Breast epithelium (tissue), 4 donors: ENCODE measurements at places on chromosomes 4 and X. TPM values are rescaled to one million over a fixed set of nuclear protein-coding genes. Genes with fewer than 3 reads are reported as not detected.

YY2 gene
- total RNA-seq = 5.0 TPM

DNA sequence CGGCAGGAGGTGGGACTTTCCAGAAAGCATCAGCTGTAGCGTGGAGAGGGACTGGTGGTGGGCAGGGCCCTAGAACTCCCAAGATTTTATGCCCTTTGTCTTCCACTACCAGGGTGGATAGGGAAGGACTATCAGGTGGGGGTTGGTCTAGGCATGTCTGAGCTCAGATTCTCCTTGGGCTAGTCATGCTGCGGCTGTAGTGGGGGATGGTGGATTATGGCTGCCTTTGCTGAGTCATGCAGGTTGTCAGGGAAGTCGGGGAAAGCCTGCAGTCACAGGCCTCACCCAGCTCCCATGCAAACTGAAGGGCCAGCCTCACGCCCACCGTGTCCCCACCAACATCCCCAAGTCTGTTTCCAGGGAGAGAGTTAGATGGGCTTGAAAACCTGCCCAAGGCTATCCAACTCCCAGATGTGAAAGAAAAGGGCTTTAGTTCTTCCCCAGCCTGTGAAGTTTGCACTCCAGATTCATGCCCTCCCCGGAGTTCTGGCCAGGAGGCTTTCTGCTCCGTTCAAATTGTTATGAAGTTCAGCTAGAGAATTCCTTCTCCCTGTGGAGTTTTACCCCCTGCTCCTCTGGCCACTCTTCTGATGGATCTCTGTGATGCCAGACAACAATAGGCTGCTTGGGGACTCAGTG, 13.4 kb upstream of the MEPE start:
- H3K4me1 ChIP-seq = no peaks in the 10 kb centered on the region
- DNase-seq = no peak
- H3K27ac ChIP-seq = no peak overlapping the region
- H3K4me3 ChIP-seq = no peak overlapping the region
- H3K27me3 ChIP-seq = no peaks in the 10 kb centered on the region

DNA sequence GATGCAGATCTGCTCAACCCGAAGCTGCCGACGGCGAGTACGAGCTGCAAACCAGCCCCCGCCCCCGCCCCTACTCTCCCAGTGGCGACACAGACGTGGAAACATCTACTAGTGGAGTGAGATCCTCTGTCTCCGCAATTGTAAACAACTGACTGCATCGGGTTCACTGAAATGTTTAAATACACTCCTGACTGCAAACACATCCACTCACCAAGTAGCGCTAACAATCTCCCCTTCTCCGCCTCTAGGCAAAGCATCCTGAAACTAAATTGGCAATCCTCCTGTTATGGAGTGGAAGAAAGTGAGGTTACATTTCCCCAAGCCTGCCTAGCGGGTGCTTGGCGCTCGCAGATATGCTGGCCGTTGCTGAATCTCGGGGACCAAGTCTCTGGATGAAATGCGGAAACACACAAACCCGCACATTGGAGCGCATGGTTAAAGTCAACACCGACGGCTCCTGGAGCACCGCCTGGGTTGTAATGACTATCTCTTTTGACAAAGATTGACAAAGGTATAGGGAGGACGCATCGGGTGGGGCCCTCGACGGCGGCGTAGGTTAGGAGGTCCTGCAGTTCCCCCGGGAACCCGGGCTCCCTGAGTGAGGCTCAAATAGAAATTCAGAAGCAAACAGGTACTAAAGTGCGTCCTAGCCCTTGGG, 117.0 kb upstream of the TEX13C start:
- no peaks in the 10 kb centered on the region for H3K36me3 ChIP-seq
- peaks cover 30% of the 10 kb centered on the region for H3K27me3 ChIP-seq
- no peak for DNase-seq
- H3K4me1 ChIP-seq = no peaks in the 10 kb centered on the region
- peak overlapping the region; percentile 50 for H3K4me3 ChIP-seq

GRCh38 chr4:88674979-88675378, 22.6 kb downstream of the NAP1L5 start:
- no peak overlapping the region for H3K27ac ChIP-seq
- no peaks in the 10 kb centered on the region for H3K4me1 ChIP-seq
- H3K4me3 ChIP-seq = no peak overlapping the region
- H3K36me3 ChIP-seq = no peaks in the 10 kb centered on the region
- H3K27me3 ChIP-seq = no peaks in the 10 kb centered on the region

DNA sequence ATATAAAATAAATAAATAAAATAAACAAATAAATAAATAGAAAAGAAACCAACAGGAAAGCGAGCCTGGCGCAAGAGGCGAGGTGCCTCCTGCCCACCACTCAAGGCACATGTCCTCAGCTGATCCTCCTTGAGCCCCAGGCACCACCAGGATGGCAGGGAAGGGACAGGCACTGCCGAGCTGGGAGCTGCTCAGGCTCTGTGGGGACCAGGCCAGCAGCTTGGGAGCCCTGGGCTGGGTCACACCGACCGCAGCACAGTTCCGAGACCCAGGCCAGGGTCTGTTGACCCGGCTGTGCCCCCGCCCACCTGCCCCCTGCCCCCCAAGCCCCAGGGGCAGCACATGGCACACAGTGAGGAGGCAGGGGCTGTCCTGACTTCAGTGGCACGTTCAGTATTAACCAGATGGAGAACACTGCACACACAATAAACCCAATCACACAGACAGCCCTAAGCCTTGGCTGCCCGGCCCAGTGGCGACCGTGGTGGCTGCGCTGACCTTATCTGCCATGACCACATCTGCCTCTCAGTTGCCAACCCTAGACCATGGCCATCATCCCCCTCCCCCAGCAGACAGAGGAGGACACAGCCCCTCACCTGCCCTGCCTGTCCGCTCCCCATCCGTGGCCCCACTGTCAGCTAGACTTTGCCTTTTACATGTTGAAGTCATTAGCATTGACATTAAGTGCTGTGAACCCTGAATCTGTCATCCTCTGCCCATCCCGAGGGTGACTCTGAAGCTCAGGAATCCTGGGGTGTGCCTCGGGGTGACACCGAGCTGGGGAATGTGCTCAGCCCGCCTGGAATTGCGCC, 2.9 kb upstream of the TREX2 start:
- H3K4me3 ChIP-seq = no peak overlapping the region
- no peaks in the 10 kb centered on the region for H3K36me3 ChIP-seq
- DNase-seq = no peak
- peaks cover 8% of the 10 kb centered on the region for H3K27me3 ChIP-seq

- no peak overlapping the region for H3K27ac ChIP-seq
- no peaks in the 10 kb centered on the region for H3K36me3 ChIP-seq
Observed at GRCh38 chr4:71570492-71570891, 213.4 kb downstream of the GC start.

DNA sequence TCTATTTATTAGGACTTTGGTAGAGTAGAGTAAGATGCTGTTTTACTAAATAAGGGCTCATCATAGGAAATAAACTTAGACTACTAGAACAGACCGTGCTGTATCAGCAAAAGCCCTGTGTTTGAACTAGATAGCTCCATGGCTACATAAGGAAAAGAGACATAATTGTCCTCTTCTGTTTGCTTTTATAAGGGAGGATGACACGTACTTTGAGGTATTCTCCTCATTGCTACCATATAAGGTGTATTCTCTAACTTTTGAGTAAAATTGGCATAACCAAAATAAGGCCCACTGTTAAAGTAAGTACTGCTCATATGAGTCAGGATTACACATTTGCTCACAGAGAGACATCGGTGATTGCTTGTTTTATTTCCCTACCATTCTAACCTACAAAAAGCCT, 64.3 kb downstream of the PDLIM5 start:
- no peaks in the 10 kb centered on the region for H3K27me3 ChIP-seq
- no peak for DNase-seq
- H3K27ac ChIP-seq = no peak overlapping the region
- H3K36me3 ChIP-seq = no peaks in the 10 kb centered on the region
- no peaks in the 10 kb centered on the region for H3K4me1 ChIP-seq

GRCh38 chrX:72540318-72540717, 32.3 kb downstream of the HDAC8 start:
- H3K27ac ChIP-seq = no peak overlapping the region
- no peaks in the 10 kb centered on the region for H3K4me1 ChIP-seq
- H3K36me3 ChIP-seq = no peaks in the 10 kb centered on the region
- H3K27me3 ChIP-seq = peaks cover 42% of the 10 kb centered on the region
- no peak for DNase-seq
- H3K4me3 ChIP-seq = no peak overlapping the region

DSPP gene
- under 0.01 TPM for total RNA-seq

MAGED4 gene
- 0.64 TPM for total RNA-seq

NLGN4X gene
- total RNA-seq = 0.64 TPM

GRCh38 chrX:107978707-107979307, 3.4 kb downstream of the TEX13B start:
- DNase-seq = no peak
- no peak overlapping the region for H3K27ac ChIP-seq
- no peaks in the 10 kb centered on the region for H3K4me1 ChIP-seq
- no peak overlapping the region for H3K4me3 ChIP-seq

GRCh38 chrX:590693-591404, 39.7 kb upstream of the SHOX start:
- no peak overlapping the region for H3K4me3 ChIP-seq
- no peaks in the 10 kb centered on the region for H3K27me3 ChIP-seq
- H3K27ac ChIP-seq = no peak overlapping the region
- no peaks in the 10 kb centered on the region for H3K36me3 ChIP-seq

DNA sequence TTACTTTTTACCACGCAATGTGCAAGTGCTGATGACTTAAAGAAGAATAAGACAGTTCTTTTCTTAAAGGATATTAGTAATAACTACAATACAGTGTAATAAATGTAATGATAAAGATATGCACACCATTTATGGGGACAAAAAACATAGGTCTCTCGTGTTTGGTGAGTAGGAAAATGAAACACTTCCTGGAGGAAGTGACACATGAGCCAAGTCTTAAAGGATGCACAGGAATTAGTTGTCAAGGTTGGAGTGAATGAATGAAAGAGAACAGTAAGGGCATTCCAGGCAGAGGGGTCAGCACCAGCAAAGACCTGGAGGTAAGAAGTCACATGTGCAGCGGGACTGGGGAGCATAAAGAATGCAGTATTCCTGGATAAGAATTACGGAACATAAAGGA, 112.7 kb downstream of the SH3RF1 start:
- no peak for DNase-seq
- H3K36me3 ChIP-seq = no peaks in the 10 kb centered on the region
- H3K27ac ChIP-seq = no peak overlapping the region
- no peaks in the 10 kb centered on the region for H3K27me3 ChIP-seq

GPM6B gene
- total RNA-seq = 3.4 TPM

GRCh38 chr4:3128976-3129375, 54.5 kb downstream of the HTT start:
- peaks cover 10% of the 10 kb centered on the region for H3K36me3 ChIP-seq
- no peaks in the 10 kb centered on the region for H3K4me1 ChIP-seq
- no peak overlapping the region for H3K27ac ChIP-seq
- no peak for DNase-seq
- H3K27me3 ChIP-seq = no peaks in the 10 kb centered on the region

DNA sequence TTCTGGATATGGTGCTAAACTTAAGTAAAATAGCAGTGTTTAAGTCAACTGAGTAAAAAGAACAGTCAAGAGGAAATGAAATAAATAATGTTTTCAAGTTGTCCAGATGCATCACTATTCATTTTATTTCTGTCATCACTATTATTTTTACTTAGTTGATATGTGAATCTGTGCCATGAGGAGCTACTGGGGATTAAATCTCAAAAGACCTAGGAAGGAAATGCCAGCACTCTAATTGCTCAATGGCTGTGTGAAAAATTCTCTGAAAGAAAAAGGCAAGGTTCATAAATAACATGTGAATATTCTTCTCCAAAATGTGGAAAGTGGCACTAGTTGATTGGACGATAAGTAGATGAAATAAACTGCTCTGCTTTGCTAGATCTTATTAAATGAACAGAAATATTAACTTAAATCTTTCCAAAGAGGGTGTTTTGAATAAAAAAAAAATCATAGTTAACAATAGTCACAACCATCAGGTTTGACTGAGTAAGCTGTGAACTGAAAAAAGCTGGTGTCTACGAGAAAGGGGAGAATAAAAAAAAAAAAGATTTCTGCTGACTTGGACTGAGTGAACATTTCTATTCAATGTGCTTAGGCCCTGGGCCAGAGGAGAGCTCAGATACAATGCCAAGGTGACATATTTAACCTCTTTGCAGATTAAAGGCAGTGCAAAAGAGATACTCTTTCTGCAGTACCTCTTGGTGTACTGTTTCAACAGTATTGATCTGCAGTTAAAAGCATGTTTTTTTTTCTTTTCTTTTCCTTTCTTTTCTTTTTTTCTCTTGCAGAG, 1.6 kb downstream of the SPARCL1 start:
- DNase-seq = no peak
- H3K27ac ChIP-seq = peak overlapping the region; percentile 89
- no peaks in the 10 kb centered on the region for H3K27me3 ChIP-seq
- no peaks in the 10 kb centered on the region for H3K36me3 ChIP-seq
- peak overlapping the region; percentile 51 for H3K4me3 ChIP-seq
- H3K4me1 ChIP-seq = no peaks in the 10 kb centered on the region

DNA sequence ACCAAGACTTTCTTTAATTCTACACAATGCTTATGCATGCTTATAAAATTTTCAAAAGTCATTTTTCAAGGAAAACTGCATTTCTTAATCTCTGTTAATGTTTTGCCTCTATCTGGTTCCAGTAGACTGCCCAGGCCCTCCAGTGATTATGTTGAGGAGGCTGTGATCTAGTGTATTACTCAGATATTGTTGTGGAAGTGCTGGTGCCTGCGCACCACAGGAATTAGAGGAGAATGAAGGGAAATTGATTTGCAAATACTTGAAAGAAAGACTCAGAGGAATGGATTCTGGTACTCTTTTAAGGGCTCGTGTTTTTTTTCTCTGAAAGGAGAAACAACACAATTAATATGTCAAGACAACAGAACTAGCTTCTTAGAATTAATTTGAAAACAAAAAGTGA, 1015.1 kb downstream of the RPA4 start:
- no peaks in the 10 kb centered on the region for H3K27me3 ChIP-seq
- no peak overlapping the region for H3K4me3 ChIP-seq
- H3K27ac ChIP-seq = no peak overlapping the region
- no peaks in the 10 kb centered on the region for H3K36me3 ChIP-seq
- DNase-seq = no peak

GLOD5 gene
- not detected for total RNA-seq

GRCh38 chrX:76148041-76148665, 24.7 kb upstream of the PBDC1 start:
- DNase-seq = no peak
- H3K27me3 ChIP-seq = peaks cover 1% of the 10 kb centered on the region
- no peaks in the 10 kb centered on the region for H3K36me3 ChIP-seq

ALAS2 gene
- total RNA-seq = 1.3 TPM

GABRQ gene
- not detected for total RNA-seq

- H3K4me3 ChIP-seq = no peak overlapping the region
- DNase-seq = no peak
- no peaks in the 10 kb centered on the region for H3K4me1 ChIP-seq
- H3K27ac ChIP-seq = no peak overlapping the region
- peaks cover 56% of the 10 kb centered on the region for H3K27me3 ChIP-seq
- no peaks in the 10 kb centered on the region for H3K36me3 ChIP-seq
Observed at GRCh38 chrX:40411340-40412111, 169.2 kb upstream of the ATP6AP2 start.

DNA sequence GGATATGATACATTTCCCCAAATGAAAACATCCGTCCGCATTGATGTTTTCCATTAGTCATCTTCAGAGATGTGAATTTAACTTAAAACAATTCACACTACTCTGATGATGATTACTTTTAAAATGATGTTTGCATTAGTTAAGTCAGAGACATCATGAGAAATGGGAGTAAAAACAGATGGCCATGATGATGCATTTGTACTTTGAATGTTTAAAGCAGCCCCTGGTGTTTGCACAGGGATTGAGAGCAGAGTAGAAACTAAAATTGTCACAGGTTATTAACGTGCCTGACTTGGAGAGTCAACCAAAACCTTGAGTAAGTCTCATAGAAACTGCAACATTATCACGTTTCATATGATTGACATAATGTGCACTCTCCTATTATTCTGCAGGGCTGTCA, 117.2 kb downstream of the CFAP299 start:
- H3K27ac ChIP-seq = no peak overlapping the region
- H3K4me3 ChIP-seq = no peak overlapping the region
- no peaks in the 10 kb centered on the region for H3K4me1 ChIP-seq
- no peaks in the 10 kb centered on the region for H3K36me3 ChIP-seq
- H3K27me3 ChIP-seq = no peaks in the 10 kb centered on the region
